ENCODE measurements at places on chromosomes 7 and 10.

DNA sequence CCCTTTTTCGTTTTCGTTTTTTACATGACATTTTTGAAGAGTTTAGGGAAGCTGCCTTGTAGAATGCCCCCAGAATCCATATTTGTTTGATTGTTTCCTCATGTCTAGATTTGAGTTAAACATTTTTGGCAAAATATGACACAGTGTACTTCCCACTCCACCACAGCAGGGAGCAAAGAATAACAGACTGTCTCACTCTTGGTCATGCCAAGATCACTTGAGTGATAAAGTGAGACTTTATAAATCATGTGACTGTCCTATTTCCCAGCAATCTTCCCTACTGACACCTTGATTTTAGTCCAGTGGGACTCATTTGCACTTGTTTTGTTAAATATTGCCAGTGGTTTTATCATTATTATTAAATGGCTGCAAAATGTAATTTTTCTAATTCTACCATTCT lies 44.4 kb upstream of the USP6NL start:
- DNase-seq: no peak

GRCh38 chr10:67520924-67521520 lies 175.0 kb downstream of the CTNNA3 start:
- DNase-seq: peak; percentile 8

DNA sequence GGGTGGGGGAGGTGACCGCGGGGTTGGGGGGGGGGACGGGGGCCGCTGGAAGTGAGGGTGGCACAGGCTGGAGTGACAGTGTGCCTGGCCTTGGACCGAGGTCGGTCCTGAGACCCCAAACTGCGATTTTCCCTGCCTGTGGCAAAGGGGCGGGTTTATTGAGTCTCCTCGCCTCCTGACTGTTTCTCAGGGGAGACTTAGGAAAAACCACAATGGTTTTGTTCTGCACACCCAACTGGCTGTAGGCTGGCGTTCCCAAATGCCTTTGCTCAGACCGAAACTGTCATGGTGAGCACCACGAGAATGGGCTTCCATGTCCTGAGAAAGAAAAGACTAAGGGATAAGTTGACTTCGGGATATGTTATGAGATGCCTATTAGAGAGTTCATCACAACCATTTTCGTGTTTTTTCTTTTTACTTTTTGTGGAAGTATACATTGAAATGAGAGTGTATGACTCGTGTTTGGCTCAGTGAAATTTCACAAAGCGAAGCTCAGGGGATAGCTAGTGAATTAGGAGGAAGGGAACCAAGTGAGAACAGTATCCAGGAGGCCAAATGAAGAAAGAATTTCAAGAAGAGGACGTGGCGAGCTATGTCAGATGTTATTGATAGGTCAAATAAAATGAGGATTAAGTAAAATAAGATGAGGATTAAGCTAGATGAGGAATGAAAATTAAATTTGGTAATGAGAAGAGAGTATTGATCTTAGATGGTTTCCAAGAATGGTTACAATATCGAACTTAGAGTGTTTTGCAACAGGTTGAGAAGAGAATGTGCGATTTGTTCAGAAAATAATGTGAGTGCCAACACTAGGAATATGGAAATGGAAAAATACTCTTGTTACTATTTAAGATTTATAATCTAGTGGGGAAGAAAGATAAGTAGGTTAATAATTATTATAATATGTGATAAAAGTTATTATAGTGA lies 918 bp downstream of the NET1 start:
- no peak for DNase-seq

DNA sequence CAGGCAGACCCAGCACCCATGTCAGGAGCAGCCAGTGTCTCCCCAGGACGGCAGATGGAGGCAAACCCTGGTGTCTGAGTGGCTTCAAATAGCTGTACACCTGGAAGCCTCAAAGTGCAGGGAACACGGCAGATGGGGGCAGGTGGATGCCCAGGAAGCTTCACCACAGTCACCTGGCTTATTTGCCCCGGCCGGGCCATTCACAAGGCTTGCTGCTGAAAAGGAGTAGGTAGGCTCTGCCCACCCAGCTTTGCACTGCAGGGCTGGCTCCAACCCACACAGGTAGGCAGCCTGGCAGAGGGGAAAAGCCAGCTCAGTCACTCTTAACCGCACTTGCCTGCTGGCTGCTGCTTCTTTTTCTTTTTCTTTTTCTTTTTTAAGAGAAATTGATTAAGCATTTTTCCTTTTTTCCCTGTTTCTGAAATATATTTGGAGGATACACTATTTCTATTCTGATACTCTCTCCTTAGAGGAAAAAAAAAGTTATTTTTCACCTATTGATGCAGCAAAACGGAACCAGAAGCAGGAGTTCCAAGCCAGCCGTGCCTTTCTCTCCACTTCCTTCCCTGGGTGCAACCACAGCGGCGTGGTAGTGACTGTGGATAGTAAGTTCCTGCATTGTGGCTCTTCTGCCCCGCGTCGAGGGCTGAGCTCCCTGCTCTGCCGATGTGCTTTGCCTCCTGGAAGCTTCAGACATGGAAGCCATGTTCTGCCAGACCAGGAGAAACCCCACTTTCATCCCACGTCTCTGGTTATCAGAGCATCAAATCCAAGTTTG lies 118.3 kb downstream of the KLF6 start:
- peak; percentile 67 for DNase-seq

DNA sequence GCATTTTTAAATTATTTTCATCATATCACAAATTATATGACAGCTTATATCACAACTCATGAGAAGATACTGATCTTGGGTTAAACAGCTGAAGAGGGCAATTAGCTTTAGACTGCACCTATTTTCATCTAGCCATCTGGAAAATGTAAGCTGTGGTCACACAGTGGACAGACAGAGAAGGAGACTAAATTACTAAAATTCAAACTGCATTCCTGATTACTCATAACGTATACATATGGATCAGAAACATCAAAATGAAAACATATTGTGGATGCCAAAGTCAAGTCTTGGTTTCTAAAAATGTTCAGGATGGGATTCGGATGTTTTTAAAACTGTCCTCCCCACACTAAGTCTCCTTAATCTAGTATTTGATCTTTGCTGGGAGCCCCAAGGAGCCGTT lies 6.6 kb downstream of the BBIP1 start:
- no peak for DNase-seq

DNA sequence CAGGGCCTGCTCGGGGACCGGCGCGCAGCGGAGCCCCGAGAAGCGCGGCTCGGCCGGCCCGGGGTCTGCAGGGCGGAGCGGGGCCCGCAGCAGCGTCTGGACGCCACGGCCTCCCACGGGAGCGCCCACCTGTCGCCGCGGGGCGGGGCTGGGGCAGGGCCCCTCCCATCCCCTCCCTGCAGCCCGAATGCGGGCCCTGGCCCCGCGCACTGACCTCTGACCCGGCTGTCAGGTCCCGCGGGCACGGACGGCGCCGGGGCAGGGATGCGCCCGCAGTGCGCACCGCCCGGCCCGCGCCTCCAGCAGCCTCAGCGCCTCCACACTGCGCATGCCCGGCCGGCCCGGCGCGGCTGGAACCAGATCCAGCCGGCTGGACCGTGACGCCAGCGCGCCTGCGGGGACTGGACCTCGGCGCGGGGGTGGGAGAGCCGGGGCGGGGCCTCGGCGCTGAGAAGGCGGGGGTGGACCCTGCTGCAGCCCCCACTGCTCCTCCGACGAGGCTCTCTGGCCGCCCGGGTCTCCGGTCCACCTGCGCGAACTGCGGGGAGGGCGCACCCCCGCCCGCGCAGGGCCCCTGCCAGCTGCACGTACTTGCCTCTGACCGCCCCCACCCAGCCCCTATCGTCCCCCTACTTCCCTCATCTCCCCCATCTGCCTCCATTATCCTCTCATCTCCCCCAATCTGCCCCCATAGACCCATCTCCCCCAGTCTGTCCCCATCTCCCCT lies 16.1 kb upstream of the GPR146 start:
- DNase-seq: peak; percentile 91

DNA sequence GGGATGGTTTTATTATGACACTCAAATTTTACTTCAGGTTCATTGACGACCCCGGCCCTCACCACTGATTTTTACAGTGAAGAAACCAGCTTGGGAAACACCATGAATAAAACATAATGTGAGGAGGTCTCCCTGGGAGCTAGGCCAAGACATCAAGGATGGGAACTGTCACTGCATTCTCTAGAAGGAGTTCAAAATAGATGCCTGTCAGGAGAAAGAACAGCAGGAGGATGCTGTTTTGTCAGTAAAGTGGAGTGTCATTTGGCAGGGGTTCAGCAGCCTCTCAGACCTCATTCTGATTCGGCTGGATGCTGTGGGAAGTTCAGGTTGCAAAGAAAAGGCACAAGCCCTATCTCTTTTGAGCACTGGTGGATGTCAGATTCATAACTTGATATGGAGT lies 360.3 kb upstream of the C7orf33 start:
- DNase-seq: no peak

GRCh38 chr7:48299580-48300169 lies 128.4 kb downstream of the ABCA13 start:
- peak; percentile 31 for DNase-seq

DNA sequence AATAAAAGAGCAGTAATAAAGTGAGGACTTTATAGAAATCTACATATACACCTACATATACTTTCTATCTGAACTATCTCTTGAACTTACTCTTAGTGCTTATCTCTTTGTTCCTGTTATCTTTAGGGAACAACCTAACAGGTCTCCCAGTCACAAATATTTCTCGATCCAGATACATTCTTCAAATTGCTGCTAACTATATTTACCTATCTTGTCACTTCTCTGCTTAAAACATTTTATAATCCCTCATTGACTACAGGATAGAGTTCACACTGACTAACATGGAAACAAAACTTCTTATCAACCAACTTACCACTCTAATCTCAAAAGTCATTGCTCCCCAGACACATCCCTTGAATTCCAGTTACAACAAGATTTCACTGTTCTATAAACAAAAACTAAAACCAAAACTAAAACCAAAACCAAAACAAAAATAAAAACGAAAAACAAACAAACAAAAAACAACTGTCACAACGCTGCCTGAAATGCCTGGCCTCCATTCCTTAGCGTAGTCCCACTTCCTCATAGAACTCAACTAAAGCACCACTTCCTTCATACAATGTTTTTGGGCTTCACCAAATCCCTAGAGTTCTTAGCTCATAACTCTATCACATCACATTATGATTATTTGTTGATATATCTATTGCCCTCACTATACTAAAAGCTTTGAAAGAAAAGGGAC lies 134.7 kb downstream of the SEMA3D start:
- no peak for DNase-seq

GRCh38 chr7:19408706-19409220 lies 263.5 kb upstream of the FERD3L start:
- DNase-seq: no peak
